ENCODE measurements at places on chromosomes 16 and 17. TPM values are rescaled to one million over a fixed set of nuclear protein-coding genes. Genes with fewer than 3 reads are reported as not detected.

Gene HIC1
- polyA plus RNA-seq = 6.2 TPM

Gene CDH15
- polyA plus RNA-seq = not detected

Gene PIK3R5
- 2.2 TPM for polyA plus RNA-seq

Gene KRTAP2-3
- not detected for polyA plus RNA-seq

GRCh38 chr16:75343941-75344340 lies 89.4 kb downstream of the CFDP1 start:
- peaks cover 26% of the 10 kb centered on the region for H3K4me1 ChIP-seq
- H3K27ac ChIP-seq = no peak overlapping the region
- no peak for DNase-seq
